ENCODE measurements at places on chromosomes 2 and 18. TPM values are rescaled to one million over a fixed set of nuclear protein-coding genes. Genes with fewer than 3 reads are reported as not detected.

The MYO5B gene
- 27.1 TPM for polyA plus RNA-seq

The DUSP2 gene
- 2.1 TPM for polyA plus RNA-seq

The DYNAP gene
- not detected for polyA plus RNA-seq

The HOXD3 gene
- 26.5 TPM for polyA plus RNA-seq

The GPR45 gene
- not detected for polyA plus RNA-seq

The CNGA3 gene
- not detected for polyA plus RNA-seq

The EFR3B gene
- polyA plus RNA-seq = 5.9 TPM

The SLC35G4 gene
- not detected for polyA plus RNA-seq

The RAPH1 gene
- polyA plus RNA-seq = 17.4 TPM

The ABCG5 gene
- polyA plus RNA-seq = 0.55 TPM

The PDE11A gene
- 6.0 TPM for polyA plus RNA-seq

The CCDC148 gene
- 8.4 TPM for polyA plus RNA-seq

The CSRNP3 gene
- polyA plus RNA-seq = 9.9 TPM

The NT5DC4 gene
- 1.4 TPM for polyA plus RNA-seq

The DQX1 gene
- 0.19 TPM for polyA plus RNA-seq

The KATNAL2 gene
- polyA plus RNA-seq = 10.5 TPM

The CHRND gene
- polyA plus RNA-seq = 0.85 TPM

The CFAP65 gene
- polyA plus RNA-seq = 0.36 TPM

The COL4A3 gene
- 47.1 TPM for polyA plus RNA-seq

The WIPF1 gene
- polyA plus RNA-seq = 25.3 TPM

The WNT10A gene
- 0.75 TPM for polyA plus RNA-seq

The CYBRD1 gene
- polyA plus RNA-seq = 37.4 TPM

All from renal cortex interstitium (tissue), 15 donors.